ENCODE measurements at places on chromosomes 12 and 14.
A peak's percentile ranks its signal among the peaks of the same experiment; 100 is the strongest.

DNA sequence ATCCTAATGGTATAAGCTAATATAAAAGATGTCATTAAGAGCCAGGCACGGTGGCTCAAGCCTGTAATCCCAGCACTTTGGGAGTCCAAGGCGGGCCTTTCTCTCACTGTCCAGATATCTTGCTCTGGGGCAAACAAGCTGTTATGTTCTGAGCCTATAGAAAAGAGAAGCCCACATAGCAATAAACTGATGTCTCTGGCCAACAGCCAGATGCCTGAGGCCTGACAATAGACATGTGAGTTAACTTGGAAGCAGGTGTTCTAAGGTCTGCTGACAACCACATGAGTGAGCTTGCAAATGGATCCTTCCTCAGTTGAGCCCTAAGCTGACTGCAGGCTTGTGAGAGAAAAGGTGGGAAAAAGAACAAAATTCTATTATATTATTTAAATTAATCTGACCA, 25.0 kb downstream of the YAF2 start:
- DNase-seq: no peak

DNA sequence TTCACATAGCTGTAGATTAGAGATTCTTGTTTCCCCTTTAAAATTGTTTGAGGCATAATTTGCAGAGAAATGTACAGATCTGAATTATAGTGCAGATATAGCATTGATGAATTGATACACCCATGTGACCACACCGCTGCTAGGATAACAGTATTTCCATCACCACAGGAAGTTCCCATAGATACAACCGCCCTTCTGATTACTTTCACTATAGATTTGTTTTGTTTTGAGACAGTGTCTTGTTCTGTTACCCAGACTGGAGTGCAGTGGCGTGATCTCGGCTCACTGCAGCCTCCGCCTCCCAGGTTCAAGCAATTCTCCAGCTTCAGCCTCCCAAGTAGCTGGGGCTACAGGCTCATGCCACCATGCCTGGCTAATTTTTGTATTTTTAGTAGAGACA, 8.8 kb upstream of the ASPG start:
- no peak for DNase-seq

GRCh38 chr12:71536279-71536938, 96.8 kb downstream of the LGR5 start:
- DNase-seq: no peak

GRCh38 chr14:44942436-44942835, 19.3 kb downstream of the KLHL28 start:
- no peak for DNase-seq

DNA sequence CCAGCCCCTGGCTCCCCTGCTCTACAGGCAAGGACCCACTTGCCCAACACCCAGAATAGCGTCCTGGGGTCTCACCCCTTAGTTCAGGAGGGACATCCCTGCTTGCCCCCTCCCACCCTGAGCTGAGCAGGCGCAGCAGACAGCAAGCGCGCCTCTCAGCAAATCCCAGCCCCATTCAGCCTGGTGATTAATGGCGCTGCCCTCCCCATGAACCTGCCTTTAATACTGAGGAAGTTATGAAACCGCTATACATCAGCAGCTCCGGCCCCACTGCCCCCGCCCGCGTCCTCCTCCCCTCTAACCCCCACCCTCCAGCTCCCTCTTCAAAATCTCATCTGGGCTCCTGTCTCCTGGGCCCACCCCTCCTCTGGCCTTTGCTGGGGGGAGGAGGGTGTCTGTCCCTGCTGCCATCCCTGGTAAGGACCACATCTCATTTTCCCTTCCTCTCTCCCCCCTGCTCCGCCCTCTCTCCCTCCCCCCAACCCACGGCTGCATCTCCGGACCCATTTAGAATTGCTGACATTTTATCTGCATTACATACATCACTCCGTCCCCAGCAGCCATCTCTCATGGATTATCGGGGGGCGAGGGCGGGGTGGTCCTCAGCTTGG, 7.1 kb upstream of the SMUG1 start:
- DNase-seq: no peak

GRCh38 chr12:121903202-121903601, 14.6 kb downstream of the PSMD9 start:
- DNase-seq: no peak

DNA sequence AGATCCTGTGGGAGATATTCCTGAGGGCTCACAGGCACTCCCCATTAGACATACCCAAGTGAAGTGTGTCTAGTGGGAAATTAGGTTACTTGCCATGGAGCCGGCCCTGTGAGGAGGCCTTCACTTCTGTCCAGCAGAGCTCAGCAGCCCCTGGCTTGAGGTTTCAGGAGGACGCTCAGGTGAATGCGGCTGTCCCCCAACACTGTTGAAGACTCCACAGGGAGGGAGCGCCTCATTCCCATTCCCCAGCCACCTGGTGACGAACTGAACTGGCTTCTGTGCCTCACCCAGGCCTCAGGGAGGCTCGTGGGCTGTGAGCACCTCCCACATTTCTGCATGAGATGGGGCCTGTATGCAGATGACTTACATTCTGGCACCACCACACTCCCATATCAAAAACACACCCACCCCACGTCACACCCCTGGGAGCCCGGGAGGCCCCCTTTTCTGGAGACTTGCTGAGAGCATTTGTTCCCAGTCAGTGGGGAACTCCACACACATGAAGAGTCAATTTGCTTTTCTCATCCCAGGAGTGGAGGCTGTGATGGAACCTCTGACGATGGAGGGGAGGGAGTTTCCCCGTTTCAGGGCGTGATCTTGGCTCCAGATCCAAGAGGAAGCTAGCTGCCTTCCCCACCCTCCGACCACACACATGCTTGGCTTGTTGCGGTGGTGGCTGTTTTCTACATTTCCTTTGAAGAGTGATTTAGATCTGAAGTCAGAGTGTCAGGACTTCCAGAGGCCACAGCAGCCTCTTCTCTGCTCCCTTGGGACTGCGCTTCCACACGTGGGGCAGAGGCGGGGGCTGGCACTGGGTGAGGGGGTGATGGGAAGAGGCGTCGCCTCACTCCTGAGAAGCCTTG, 120.7 kb downstream of the ADGRD1 start:
- DNase-seq: peak; percentile 72

- no peak for DNase-seq
These were observed 46.1 kb upstream of the PTPRO start for GRCh38 chr12:15276088-15276698.

DNA sequence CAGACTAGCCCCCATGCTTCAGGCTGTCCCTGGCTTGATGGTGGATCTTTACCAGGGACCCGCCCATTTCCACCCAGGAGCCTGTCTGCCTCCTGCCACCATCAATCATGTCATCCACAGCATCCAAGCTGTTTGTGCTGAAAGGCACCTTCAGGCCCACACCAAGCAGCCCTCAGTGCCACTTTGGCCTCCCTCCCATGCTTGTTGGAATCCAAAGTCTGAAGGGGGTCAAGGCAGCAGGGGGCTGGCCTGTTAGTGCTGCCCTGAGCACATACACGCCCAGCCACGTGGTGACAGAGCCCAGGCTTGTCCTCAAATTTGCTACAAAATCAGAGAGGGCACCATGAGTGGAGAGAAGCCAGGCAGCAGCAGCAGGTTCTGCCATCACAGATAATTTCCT, 1146.8 kb downstream of the FSCB start:
- no peak for DNase-seq

GRCh38 chr12:57169969-57170368, 22.6 kb upstream of the LRP1-AS start:
- DNase-seq: no peak

GRCh38 chr14:66043921-66044320, 442.2 kb upstream of the CCDC196 start:
- no peak for DNase-seq

GRCh38 chr12:92191061-92191460, 45.4 kb upstream of the BTG1 start:
- DNase-seq: no peak

DNA sequence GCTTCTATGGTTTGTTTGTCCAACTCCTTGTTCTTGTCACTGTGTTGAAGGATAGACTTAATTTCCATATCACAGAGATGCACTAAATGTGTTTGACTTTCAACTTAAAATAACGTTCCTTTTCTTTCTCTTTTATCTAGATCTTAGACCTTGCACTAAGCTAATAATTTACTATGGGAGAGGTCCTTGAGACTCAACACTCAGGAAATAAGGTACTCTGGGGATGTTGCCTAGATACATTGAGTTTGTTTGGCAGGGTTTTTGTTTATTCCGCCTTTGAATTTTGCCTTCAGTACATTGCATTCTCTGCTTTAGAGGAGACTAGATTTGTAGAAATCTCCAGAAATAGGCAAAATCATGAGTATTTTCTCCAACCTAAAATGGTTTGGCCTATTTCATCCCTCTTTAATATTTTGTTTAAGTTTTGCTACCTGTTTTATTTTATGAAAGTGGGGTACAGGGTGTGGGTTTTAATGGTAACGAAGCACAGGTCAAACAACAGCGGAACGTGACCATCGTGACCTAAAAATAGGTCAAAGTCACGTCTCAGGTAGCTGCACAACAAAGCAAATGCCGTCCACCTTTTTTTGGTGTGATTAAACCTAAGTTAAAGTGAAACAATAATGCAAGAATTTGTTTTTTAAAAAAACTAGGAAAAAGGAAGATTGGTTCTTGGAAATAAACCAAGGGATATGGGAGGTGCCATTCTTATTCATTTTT, 115.3 kb upstream of the CPSF6 start:
- no peak for DNase-seq

Data from heart left ventricle (tissue), 16 donors.